ENCODE measurements at places on chromosomes 13 and 19. TPM values are rescaled to one million over a fixed set of nuclear protein-coding genes. Genes with fewer than 3 reads are reported as not detected.

DNA sequence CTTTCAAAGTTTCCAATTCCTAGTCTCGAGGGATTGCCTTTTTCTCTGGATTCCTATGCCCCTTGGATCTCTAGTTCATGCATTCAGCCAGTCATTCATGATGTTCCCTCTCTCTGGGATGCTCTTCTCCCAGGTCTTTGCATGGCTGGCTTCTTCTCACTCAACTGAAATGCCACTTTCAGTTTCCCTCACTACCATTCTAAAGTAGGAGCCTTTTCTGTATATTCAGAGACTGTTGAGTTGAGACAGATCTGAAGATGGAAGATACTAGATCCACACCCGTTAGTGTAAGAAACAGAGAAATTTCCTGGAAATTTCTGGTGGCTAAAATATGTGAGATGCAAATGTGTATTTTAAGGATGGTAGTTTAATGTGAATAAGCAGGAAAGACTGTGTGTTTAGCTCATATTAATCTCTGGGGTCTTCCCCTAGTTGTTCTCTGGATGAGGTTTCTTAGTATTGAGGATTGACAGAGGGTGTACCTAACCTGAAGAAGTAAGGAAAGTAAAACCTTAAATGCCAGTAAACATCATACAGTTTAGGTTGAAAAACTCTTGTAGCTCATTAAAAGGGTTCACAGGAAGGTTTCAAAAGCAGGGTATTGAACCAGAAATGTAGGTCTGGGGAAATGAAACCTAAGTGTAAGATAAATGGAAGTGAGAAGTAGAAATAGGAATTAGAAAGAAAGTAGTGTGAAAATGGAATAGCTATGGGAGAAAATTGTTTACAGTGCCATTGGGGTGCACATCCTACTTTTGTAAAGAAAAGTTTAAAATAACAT is 331.3 kb downstream of the NDFIP2 start:
- no peak for DNase-seq

- no peak for DNase-seq
Observed at GRCh38 chr19:8988204-8988603, 22.0 kb downstream of the MUC16 start.

DNA sequence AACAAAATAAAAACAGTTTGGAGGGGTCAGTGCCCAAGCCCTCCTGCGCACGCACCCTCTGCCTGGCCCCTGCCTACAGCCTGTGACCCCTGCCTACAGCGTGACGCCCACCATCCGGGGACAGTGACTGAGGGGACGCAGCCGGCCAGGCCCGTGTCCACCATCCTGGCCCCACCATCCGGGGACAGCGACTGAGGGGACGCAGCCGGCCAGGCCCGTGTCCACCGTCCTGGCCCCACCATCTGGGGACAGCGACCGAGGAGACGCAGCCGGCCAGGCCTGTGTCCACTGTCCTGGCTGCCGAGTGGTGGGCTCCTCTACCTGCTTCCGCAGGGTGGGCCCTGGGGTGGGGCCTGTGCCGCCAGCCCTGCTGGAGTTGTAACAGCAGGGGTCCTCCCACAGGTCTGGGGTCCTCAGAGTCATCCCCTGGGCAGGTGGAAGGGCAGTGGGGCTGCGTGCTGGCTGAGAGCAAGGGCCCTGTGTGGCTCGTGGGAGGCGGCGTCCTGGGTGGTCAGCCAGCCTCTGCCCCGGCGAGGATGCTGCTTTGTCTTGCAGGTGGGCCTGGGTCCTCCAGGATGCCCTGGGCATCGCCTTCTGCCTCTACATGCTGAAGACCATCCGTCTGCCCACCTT is 14.3 kb downstream of the SPPL2B start:
- no peak for DNase-seq

- no peak for DNase-seq
Observed at GRCh38 chr13:33869005-33869404, 51.1 kb downstream of the RFC3 start.

Gene CARM1
- total RNA-seq, result 39.1 TPM

DNA sequence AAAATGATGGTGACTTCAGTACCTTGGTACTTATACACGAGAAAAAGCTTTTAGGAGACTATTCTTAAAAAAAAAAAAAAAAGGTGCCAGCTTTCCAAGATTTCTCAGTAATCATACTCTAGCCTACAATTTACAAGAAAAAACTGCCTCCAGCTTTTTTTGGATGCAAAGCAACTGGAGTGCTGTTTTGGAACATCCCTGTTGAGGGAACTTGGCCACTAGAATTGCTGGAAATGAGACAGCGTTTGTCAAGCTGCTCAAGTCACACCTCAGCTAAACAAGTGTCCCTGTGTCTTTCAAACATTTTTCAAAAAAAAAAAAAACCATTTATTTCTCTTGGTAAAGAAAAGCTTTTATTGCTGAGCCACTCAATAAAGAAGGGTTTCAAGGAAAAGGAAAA is 413.1 kb upstream of the ARGLU1 start:
- no peak for DNase-seq

GRCh38 chr13:43657485-43657884 is 129.3 kb downstream of the ENOX1 start:
- DNase-seq, result no peak

Gene TLE6
- total RNA-seq, result 0.42 TPM

DNA sequence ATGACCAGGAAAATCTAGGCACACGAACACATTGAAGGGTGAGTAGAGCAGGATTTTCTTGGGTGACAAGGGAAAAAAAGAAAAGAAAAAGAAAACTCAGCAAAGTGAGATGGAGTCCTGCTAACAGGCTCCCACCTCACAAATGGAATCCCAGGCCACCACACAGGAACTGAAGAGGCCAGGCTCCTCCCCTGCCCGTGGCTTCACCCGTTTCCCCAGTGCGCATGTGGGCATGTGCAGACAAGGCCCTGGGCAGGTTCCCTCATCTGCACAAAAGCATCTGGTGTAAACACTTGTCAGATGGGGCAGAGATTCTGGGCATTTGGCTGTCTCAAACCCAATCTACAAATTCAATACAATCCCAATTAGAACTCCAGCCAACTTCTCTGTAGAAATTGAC is 24.5 kb downstream of the CFAP97D2 start:
- no peak for DNase-seq

DNA sequence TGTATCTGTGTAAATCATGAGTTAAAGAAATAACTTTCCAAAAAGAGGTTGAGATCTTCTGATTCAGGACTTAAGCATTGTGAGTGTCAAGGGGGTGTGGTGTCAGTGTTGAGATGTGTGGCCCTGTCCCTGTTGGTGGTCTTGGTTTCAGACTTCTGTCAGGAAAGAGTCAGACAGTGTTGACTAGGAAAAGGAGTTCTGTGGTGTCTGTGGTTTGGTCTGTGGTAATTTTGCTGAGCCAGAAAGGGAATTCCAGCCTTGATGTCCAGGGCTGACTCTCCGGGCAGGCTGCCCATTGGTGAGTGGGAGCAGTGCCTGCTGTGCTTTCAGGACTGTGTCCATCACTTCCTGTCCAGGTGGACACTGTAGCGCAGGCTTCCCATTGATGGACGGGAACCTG is 39.8 kb upstream of the IGFL4 start:
- no peak for DNase-seq

GRCh38 chr19:8158411-8159074 is 9.2 kb upstream of the FBN3 start:
- DNase-seq, result no peak

- DNase-seq, result no peak
Observed at GRCh38 chr13:30943881-30944280, 11.4 kb downstream of the TEX26 start.

DNA sequence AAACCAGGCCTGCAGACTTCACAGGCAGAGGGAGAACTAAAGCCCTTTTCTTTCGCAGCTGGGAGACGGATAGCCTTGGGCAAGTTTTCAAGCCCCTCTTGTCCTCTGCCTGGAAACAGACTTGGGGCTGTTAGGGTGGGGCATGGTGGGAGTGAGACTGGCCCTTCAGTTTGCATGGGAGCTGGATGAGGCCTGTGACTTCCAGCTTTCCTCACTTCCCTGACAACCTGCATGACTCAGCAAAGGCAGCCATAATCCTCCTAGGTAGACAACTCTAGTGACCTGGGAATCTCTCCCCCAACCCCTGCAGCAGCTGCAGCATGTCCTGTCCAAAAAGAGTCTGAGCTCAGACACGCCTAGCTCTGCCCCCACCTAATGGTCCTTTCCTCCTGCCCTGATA is 93.0 kb downstream of the POSTN start:
- DNase-seq, result no peak

DNA sequence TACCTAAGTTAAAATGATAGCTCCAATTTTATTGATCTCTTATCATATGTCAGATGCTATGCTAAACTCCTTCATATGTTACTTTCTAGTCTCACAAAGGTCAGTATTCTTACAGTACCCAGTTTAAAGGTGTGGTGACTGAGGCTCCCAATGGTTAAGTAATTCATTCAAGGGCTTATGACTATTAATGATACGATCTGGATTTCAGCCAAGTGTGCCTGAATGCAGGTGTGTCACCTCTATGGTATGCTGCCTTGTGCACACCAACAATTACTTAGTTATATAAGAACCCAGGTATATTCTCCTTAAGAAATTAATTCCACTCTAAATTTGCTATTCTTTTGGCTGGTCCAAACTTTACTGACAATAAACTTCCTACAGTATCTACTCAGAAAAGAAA is 84.6 kb upstream of the TRPC4 start:
- no peak for DNase-seq

- no peak for DNase-seq
Observed at GRCh38 chr13:52736891-52737290, 2.7 kb downstream of the CNMD start.

GRCh38 chr19:49895566-49896297 is 955 bp downstream of the IL4I1 start:
- no peak for DNase-seq

- no peak for DNase-seq
Observed at GRCh38 chr13:20142927-20143480, 17.8 kb downstream of the GJA3 start.

DNA sequence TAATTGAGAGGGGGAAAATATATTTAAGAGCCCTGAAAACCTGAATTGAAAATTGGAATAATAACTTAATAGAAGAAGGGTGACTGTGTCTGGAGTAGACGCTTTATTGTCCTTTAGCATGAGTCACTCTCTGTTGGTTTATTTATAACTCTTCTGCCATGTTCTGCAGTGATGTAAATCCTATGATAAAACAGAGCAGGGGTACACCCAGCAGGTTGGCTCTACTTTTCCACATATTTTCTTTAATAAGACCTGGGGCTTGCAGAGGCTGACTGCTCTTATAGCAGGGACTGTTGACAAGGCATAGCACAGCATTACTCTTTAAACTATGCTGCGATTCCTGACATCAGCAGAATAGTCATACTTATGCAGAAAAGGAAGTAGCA is 389.9 kb upstream of the PCDH9 start:
- DNase-seq, result no peak

GRCh38 chr19:401866-402511 is 7.0 kb downstream of the C2CD4C start:
- DNase-seq, result no peak

Gene POLR1D
- total RNA-seq, result 121 TPM

Gene CGB5
- total RNA-seq, result not detected

- DNase-seq, result no peak
Observed at GRCh38 chr19:18672044-18672451, 11.4 kb upstream of the CRTC1 start.

- no peak for DNase-seq
Observed at GRCh38 chr13:46810440-46810839, 13.5 kb upstream of the ESD start.

GRCh38 chr13:28707629-28708427 is 10.9 kb downstream of the SLC46A3 start:
- DNase-seq, result no peak

DNA sequence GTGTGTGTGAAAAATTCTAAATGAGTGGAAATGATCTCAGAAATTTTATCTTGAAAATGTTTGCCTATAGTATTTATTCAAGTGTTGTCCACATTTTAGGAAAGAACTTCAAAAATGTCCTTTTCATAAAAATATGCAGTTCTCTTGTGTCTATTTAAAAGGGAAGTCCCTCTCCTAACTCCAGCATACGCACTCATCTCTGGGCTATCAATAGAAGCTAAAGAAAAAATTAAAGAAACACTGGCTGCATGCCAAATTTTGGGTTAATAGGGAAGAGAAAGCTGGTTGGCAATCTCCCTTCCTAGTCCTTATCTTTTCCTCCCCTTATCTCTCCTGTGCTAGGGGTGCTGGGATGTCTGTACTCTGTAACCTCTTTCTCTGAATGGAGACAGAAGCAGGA is 313.3 kb downstream of the ENOX1 start:
- DNase-seq, result no peak

DNA sequence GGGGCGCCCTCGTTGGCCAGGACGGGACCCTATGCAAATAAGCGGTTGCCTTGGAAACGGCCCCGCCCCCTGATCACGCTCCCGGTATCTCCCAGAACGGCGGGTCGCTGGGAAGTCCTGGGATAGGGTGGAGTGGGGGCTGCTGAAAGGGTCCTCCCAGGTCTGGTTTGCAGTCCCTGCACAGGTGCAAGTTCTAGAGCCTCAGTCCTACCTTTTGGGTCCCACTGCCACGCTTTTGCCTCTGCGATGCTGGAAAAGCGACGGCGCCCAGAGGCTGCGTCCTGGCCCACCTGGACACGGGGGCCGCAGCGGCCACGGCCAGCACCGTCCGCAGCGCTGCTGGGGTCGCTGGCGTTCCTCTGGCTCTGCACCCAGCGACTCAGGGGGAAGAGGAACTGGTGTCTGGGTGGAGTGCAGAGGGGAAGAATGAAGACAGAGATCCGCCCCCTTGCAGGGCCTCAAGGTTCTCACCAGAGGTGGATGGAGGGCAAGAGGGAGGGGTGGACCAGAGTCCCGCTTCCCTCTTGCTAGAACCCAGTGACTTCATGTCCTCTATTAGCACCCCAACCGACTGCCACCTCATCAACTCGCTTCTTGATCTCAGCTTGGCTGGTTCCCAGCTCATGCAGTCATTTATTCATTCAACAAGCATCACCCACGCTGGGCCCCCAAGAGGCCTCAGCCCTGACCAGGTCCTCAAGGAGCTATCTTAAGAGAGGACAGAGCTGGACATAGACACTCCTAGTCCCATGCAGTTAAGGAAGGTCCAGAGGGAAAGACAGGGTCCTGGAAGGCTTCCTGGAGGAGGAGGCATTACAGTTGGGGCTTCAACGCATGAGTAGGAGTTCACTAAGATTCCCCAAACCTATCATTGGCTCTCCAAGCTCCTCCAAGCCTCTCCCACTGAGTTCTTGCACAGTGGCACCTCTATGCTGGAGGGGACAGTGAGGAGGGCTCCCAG is at the start of gene LRRC25:
TSS of gene LRRC25 (minus strand) at position 381 of the 961 bp plus-strand sequence. CDS start 659 bp downstream, outside the sequence.
- DNase-seq, result peak; percentile 52

DNA sequence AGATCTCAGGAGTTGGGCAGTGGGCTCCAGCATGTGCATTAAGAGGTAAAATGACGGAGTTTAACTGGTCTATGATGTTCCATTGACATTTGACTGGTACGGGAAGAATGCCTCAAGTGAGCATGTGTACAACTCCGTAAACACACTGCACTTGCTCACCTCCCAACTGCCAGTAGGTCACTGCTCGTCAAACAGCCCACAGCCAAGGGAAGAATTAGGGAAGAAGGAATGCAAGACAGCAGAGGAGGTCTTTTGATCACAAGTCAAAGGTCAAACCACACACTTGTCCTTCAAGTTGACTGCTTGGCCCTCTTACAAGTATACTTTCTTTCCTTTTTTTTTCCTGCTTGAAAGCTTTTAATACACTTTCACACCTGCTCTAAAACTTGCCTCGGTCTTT is 236.7 kb downstream of the B3GLCT start:
- DNase-seq, result no peak

Gene KRTDAP
- total RNA-seq, result not detected
